ENCODE measurements at places on chromosomes 7 and 10.

GRCh38 chr7:13159003-13159402, 471.6 kb downstream of the ARL4A start:
- DNase-seq: no peak

DNA sequence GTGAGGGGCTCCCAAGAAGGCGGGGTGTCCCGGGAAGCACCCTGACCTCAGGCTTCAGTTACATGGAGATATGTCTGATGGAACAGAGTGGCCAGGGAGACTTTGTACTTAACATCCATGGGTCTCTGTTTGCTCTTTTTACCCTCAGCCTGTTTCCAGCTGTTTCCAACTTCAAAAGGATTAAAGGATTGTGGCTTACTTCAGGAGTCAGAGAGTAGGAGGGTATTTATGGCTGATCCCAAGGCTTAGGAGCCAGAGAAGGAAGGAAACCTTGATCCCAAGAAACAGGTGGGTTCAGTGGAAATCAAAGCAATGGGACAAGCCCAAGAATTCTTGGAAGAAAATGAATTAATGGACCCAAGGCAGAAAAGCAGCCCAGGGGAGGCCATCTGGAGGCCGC, 37.7 kb upstream of the ZNF438 start:
- no peak for DNase-seq

GRCh38 chr7:151013356-151013732, 10.9 kb downstream of the ATG9B start:
- DNase-seq: no peak

GRCh38 chr10:132305654-132306342, 2.0 kb downstream of the STK32C start:
- no peak for DNase-seq

DNA sequence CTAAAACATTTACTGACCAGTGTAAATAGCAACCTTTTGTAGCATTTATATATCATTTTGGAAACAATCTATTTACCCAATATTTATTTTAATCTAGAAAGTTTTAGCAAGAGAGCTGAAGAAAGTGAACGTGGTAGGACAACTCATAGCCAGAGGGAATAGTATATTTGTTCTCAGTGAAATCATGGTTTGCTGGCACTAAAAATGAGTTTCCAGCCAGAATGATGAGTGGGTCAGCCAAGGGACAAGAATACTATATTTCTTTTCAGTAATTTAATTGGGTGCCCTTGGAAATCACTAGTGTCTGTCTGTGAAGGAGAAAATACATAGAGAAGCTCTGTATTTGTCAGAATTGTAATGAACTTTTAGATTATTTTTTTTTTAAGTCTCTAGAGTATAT, 74.9 kb downstream of the MINPP1 start:
- no peak for DNase-seq

- DNase-seq: no peak
Observed at GRCh38 chr7:37173670-37174069, 275.0 kb downstream of the ELMO1 start.

- DNase-seq: no peak
Observed at GRCh38 chr10:102639537-102639936, 4.7 kb upstream of the TRIM8 start.

GRCh38 chr10:46079831-46080585, 33.9 kb upstream of the MSMB start:
- no peak for DNase-seq

DNA sequence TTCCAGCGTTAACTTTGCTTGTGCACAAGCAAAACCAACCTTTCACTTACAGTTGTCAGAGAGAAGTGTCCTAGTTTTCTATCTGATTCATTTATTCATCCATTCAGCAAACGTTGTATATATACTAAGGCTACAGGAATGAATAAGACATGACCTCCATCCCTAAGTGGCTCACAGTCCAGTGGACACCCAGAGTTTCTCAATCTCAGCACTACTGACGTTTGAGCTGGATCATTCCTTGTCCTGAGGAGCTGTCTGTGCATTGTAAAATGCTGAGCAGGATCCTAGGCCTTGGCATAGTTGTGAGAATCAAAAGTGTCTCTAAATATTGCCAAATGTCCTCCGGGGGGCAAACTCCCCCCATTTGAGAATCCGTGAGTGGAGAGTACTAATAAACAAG, 166.7 kb upstream of the PRKCQ start:
- DNase-seq: no peak

GRCh38 chr7:127858091-127858914, 172.9 kb downstream of the LRRC4 start:
- DNase-seq: no peak

DNA sequence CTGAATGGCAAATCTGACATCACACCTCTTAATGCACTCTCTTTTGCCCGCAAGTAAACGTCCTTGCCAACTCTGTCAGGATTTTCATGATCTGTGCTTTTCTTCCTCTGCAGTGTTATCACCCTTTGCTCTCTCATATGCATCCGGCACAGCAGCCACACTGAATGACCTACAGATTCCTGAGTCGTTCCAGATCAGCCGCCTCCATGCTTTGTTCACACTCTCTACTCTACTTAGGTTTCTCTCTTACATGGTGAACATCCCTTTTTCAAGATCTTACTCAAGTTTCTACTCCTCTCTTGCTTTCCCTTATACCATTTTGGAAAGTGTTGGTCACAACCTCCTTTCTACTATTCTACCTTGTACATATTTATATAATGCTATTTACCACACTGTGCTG, 127.7 kb upstream of the AOAH start:
- DNase-seq: no peak

DNA sequence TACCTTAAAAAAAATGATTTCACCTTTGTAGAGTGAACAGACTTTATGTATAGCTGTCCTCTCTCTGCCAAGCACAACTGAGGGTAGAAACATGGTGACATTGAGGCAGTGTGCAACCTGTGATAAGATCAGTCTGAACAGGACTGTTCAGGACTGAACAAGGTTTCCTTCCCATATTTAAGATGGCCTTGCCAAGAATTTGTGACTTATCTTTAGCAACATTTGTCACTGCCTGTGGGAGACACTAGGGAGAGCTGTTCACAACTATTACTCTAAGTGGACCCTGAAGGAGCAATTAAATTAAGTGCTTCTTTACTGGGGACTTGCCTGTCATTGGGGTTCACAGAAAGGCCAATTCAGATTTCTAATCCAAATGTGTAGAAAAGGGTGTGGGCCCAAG, 6.7 kb downstream of the OR13A1 start:
- no peak for DNase-seq

DNA sequence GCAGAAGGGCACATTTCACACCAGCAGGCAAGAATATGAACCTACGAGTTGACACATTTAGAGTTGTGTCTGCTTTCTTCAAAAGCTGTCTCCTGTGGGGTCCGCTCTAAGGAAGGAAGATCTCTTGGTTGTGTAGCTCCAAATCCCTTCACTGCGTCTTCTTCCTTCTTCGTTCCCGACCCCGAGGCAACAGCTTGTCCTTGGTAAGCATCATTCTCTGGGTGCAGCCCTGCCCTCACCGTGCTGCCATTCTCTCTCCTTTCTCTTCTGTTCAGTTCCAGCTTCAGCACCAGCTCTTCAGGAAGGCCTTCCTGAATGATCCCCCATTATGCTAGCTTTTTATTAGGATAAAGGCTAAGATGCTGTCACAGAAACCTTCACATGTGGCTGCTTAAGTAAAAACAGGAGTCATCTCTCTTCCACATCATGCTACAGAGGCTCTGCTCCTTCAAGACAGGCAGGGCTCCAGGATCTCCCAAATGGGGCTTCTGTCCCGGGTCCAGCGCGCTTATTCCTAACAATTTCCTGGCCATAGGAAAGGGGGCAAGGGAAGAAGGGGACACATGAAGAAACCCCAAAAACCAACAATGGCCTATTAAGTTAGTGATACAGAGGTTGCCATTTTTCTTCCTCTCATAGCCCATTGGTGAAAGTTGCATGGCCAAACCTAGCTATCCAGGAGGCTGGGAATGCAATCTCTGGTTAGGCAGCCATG, 52.2 kb upstream of the SHH start:
- no peak for DNase-seq

DNA sequence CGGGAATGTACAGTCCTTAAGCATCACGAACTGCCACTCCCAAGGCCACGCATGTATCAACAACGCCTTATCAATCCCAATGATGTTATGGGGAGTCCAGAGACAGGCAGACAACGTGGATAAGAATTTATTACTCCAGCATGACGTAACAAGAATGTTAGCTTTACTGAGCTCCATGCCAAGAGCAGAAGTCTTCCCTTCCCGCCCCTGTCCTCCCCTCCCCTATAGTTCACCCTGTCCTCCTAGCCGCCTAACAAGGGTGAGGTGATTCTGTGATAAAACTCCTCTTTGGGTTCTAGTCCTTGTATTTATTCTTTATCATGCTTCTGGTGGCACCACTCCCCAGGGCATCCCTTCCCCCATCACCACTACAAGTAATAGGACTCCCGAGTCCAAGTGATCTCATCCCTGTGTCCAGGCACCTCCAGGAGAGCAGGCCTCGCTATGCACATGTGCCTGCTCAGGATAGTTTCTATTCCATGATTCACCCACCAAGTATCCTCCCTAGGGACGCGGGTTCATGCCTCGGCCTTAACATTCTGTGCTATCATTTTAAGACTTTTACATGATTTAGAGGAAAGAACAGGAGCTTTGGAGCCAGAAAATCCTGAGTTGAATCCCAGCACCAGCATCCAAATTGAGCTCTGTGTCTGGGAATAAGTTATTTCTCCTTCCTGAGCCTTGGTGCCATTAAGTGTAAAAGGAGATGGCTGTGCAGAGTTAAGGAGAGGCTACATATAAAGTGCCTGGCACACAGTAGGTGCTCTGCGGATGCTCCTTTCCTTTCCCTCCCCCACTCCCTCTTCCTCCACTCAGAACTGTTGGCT, 15.4 kb downstream of the GSDME start:
- DNase-seq: no peak
